Sciatic nerve (tissue), 2 donors: ENCODE measurements at places on chromosomes 16 and 17. TPM values are rescaled to one million over a fixed set of nuclear protein-coding genes. Genes with fewer than 3 reads are reported as not detected.

The GCGR gene
- 7.8 TPM for total RNA-seq

The CFAP97D1 gene
- total RNA-seq = not detected

The CTRB2 gene
- total RNA-seq = 7.3 TPM

The TEDC2 gene
- total RNA-seq = 0.58 TPM

The PIPOX gene
- total RNA-seq = 1.5 TPM

The ZFHX3 gene
- total RNA-seq = 44.6 TPM

The OR3A3 gene
- total RNA-seq = not detected

The PIGS gene
- total RNA-seq = 40.4 TPM

The NIP7 gene
- total RNA-seq = 10.5 TPM

The DNAAF8 gene
- 0.31 TPM for total RNA-seq

The C17orf78 gene
- not detected for total RNA-seq

The IRX6 gene
- total RNA-seq = 0.36 TPM

The TANGO6 gene
- 31.1 TPM for total RNA-seq

The CDRT15L2 gene
- total RNA-seq = not detected

The CMTM2 gene
- total RNA-seq = 1.5 TPM

The GIT1 gene
- total RNA-seq = 93.8 TPM

The IRF8 gene
- 19.1 TPM for total RNA-seq

The KREMEN2 gene
- total RNA-seq = not detected

The CCL5 gene
- total RNA-seq = 5.3 TPM

The TBX21 gene
- 1.1 TPM for total RNA-seq

The SLC38A8 gene
- total RNA-seq = not detected

The EIF1 gene
- total RNA-seq = 891 TPM

The PPM1E gene
- total RNA-seq = 0.22 TPM

The NGFR gene
- 291 TPM for total RNA-seq

The MYLK3 gene
- total RNA-seq = 2.0 TPM

The ELOB gene
- total RNA-seq = 228 TPM

The GLOD4 gene
- total RNA-seq = 55.7 TPM

The EVPLL gene
- not detected for total RNA-seq

The GGA2 gene
- total RNA-seq = 62.9 TPM

The ABCC12 gene
- total RNA-seq = not detected

The SOX8 gene
- 57.7 TPM for total RNA-seq

The IGSF6 gene
- 9.1 TPM for total RNA-seq

The FBXO39 gene
- total RNA-seq = 0.98 TPM

The TSPOAP1 gene
- total RNA-seq = 17.8 TPM

The KCNJ18 gene
- total RNA-seq = not detected

The UTS2R gene
- not detected for total RNA-seq
